ENCODE measurements at places on chromosomes 12 and 14.

- DNase-seq: no peak
Observed at GRCh38 chr12:104499668-104500332, 43.1 kb downstream of the CHST11 start.

- DNase-seq: no peak
Observed at GRCh38 chr14:78983126-78983525, 813.0 kb downstream of the NRXN3 start.

GRCh38 chr12:13680916-13681315 is 300.5 kb downstream of the GRIN2B start:
- no peak for DNase-seq

DNA sequence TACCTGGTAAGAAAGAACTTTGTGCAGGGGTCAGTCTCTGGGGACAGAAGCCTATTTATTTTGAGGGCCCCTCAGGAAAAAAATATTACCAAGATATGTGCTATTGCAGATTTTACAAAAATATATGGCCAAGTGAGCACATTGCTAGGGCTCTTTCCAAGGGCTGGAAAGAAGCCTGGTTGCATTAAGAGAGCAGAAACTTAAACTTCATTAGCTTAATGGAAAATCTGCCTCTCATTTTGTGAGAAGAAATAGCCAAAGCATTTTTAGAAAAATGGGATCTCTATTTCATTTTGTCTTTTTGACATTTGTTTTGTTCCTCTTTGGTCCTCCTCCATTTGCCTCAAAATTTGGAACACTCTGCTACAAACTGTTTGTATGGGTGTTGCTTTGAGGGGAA is 283.5 kb downstream of the NELL2 start:
- no peak for DNase-seq

DNA sequence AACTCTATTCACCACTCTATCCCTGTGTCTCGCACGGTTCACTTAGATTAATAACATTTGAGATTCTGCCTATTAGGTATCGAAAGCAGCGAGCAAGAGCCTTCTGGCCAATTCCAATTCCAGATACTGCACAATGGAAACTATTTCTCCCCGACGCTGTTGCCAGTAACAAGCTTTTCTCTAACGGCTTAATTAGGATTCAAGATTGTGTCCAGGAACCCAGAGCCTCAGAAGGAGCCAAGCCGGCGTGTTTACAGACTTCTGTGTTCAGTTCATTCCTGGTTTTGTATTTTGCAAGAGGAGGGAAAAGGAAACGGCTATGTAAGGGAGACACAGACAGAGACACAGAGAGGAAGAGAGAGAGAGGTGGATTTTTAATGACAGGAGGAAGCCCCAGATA is 185.6 kb downstream of the DICER1 start:
- no peak for DNase-seq

GRCh38 chr12:112788205-112788604 is 3.3 kb upstream of the RPH3A start:
- DNase-seq: no peak

- DNase-seq: no peak
Observed at GRCh38 chr14:93772263-93772662, 16.0 kb downstream of the PRIMA1 start.

- DNase-seq: no peak
Observed at GRCh38 chr12:46233423-46233822, 35.4 kb downstream of the SLC38A1 start.

- DNase-seq: no peak
Observed at GRCh38 chr12:80830533-80831088, 107.1 kb downstream of the LIN7A start.

- DNase-seq: no peak
Observed at GRCh38 chr12:130199581-130200390, 37.5 kb downstream of the FZD10 start.

- DNase-seq: peak; percentile 59
Observed at GRCh38 chr12:121214855-121215745, 5.2 kb downstream of the P2RX4 start.

GRCh38 chr12:91133871-91134270 is 22.6 kb upstream of the LUM start:
- no peak for DNase-seq

GRCh38 chr12:49930515-49931288 is 19.8 kb upstream of the AQP2 start:
- no peak for DNase-seq

- DNase-seq: no peak
Observed at GRCh38 chr14:103923863-103924262, 4.4 kb upstream of the TDRD9 start.

DNA sequence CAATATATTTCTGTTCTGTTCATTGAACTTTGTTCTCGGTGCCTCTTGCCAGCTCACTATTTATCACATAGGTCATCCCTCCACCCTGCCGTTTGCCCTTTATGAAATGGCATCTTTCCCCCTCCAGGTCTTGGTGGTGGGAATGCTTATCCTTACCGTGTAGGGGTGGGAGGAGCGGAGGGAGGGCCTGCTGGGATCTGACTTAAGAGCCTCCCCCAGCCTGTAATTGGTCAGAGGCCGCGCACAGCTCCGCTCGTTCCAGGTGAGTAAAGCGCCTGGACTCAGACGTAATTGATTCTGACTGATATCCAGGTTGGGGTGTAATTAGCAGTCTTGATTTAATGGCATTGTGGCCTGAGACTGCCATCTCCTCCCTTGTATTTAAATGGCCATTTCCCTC is 185.3 kb downstream of the TSPAN9 start:
- no peak for DNase-seq

DNA sequence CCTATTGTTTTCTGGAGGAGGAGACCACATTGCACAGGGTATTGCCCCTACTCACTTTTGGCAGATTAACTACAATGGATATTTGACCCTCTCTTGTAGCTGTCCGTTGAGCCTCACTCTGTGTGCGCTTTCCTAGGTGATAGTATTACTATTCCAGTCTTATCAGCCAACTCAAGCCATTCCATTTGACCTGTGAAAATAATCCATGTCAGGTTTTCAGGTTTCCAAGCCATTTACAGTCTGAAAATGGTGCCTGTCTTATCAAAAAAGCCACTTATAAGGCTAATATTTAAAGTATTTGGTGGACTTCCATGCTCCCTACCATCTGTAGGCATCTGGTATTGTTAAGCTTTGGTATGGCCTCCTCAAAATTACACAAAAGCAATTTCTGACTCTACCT is 29.6 kb upstream of the KLRD1 start:
- DNase-seq: no peak

- DNase-seq: peak; percentile 26
Observed at GRCh38 chr14:21852061-21852664, 178.5 kb upstream of the OR4E1 start.

DNA sequence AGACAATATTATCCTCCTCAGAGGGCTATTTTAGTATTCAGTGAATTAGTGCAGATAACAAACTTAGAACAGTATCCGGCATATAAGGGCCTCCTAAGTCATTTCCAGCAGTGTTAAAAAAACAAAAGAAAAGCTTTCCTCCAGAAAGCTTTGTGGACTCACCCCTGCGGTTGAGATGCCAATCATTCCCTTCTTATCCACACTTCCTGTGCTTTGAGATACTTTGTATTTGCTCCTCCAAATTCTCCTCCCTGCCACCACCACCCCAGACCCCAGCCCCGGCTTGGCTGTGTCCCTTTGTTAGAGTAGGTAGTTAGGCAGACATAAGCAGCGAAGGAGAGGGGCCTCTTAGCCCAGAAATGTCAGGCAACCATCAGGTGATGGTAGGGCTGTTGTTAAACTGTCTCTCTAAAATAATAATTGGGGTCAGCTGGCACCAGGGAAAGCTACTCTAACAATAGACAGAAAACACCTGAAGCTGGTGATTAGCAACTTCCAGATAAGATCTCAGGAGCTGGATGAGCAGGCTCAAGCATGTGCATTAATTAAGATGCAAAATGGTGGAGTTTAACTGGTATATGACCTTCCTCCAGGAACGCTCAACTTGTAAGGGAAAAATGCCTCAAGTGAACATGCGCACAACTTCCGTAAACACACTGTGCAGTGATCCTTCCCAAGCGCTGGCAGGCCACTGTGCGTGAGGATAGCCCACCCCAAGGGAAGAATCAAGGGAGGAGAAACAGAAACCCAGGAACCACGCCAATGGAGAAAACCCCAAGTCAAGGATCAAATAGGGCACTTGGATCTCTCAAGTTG is 152.1 kb upstream of the EEA1 start:
- DNase-seq: peak; percentile 51

GRCh38 chr14:52314595-52315354 is 663 bp downstream of the PTGER2 start:
- no peak for DNase-seq

- DNase-seq: no peak
Observed at GRCh38 chr12:123011701-123012100, 31.2 kb downstream of the ARL6IP4 start.

DNA sequence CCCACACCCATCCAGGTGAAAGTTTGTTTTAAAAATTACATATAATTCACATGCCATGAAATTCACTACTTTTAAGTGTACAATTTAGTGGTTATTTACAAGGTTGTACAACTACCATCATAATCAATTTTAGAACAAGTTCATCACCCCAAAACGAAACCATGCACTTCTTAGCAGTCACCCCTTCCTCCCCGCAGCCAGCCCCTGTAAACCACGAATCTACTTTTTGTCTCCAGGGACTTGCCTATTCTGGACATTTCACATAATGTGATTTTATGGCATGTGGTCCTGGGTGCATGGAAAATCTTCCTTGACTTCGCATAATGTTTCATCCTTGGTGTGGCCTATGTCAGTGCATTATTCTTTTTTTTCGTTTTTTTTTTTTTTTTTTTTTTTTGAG is 19.2 kb upstream of the TRAF3 start:
- no peak for DNase-seq

All from urothelium cell line (cell line).